Stimulated activated CD8-positive, alpha-beta memory T cell treated with anti-CD3 and anti-CD28 coated beads, Interleukin-15, amount 100 ng/mL, for 24 hours (primary cell): ENCODE measurements at places on chromosomes 1 and 21.

GRCh38 chr1:28113242-28113572 is 24.8 kb upstream of the EYA3 start:
- no peak for DNase-seq

DNA sequence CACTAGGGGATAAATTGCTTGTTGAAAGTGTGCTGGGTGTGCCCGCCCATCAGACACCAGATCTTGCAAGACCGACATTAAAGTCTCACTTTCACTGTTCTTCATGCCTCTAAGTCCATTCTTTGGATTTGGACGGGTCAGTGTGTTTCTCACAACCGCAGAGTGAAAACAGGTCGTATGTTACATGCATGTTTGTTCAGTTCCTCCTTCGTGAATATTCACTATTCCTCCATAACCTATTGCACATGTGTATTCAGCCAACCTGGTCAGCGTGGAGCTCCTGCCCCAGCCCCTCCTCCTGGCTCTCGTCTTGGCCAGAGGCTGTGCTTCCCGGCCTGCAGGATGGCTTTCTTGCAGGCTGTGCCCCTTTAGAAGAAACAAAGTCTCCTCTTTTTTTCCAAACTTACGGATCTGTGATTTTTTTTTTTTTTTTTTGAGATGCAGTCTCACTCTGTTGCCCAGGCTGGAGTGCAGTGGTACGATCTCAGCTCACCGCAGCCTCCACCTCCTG is 2.2 kb upstream of the KRTAP10-6 start:
- DNase-seq = no peak

- no peak for DNase-seq
Observed at GRCh38 chr1:85216697-85217096, 15.9 kb upstream of the SYDE2 start.

- DNase-seq = no peak
Observed at GRCh38 chr1:53644909-53645689, 93.9 kb downstream of the GLIS1 start.

DNA sequence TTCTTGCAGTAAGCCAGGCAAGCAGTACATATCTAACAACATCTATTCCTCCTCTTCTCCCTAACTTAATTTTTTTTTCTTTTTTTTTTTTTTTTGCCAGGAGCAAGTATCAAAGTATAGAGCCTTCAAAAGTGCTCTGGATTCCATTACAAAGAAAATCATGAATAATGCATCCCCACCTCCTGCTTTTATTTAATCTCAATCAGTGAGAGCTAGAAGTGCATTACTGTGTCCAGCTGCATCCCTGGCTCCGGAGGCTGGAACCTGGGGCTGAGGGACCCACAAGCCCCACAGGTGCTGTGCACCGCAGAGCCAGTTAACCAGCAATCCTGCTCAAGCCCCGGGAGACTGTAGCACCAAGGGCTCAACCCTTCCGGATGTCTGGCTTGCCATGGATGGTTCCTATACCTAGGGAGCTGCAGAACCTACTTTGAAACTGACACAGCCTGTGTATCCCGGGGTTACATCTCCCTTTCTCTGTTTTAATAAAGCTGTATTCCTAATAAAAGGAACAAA is 455.9 kb upstream of the RUNX1 start:
- DNase-seq = no peak

DNA sequence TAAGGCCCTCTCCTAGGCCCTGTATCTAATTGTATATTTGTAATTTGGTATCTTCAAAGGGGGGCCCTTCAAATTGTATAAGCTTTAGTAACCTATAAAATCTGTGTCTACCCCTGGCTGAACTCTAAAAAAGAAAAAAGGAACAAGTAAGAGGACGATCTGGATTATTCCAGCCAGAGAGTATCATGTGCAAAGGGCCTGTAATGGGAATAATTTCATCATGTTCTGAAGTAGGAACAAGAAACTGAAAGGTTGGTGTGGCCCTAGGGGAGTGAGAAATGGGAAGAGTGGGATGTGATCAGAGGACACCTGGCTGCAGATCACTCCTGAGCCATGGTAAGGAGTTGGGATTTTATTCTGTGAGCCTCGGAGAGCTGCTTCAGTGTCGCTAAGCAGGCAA is 14.7 kb downstream of the PTAFR start:
- DNase-seq = no peak

DNA sequence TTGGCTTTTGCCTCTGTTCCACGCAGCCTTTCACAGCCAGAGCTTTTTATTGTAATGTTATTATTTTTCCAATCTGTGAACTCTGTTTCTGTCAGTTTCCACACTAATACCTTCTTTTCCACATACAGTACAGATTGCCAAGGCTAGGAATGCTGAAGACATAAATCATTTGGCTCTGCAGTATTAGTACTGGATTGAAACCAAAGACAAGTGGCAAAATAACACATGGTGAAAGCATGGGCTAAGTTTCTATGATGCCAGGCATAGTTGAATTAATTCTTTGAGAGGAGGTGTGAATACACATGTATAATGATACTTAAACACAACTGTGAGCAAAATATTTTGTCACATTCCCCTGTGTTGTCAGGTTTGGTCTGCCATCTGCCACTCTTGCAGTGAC is 73.5 kb downstream of the TMEM200B start:
- no peak for DNase-seq

- no peak for DNase-seq
Observed at GRCh38 chr1:113980110-113980509, 836 bp downstream of the OLFML3 start.

GRCh38 chr1:18637511-18637960 is 6.9 kb downstream of the PAX7 start:
- DNase-seq = no peak

GRCh38 chr1:173206816-173207568 is at the start of gene TNFSF4:
TNFSF4 (minus strand) TSS chr1:173207331; CDS start chr1:173207176, 155 bp downstream.
- no peak for DNase-seq

GRCh38 chr1:6672558-6672957 is 29.1 kb downstream of the DNAJC11 start:
- DNase-seq = no peak

DNA sequence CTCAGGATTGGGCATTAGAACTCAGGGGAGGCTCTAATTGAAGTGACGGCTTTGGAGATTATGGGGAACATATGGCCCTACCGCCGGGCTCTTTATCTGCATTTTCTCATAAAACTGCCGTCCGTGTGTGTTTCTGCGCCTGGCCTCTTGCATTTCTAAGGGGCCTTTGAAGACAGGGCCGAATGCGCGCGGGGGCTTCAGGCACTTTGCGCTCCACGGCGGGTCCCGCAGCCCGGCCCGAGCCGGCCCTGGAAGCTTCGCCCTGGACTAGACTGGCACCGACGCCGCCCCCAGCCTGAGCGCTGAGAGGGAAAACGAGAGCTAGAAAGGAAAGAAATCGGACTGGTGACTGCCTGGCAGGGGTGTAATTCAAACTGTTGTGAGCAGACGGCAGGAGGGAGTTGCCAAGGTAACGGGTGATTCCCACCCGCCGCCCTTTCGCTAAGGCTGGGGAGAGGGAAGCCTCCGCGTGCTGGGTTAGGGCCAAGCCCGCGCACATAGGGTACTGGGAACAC is 120.7 kb downstream of the LMX1A start:
- DNase-seq = no peak

DNA sequence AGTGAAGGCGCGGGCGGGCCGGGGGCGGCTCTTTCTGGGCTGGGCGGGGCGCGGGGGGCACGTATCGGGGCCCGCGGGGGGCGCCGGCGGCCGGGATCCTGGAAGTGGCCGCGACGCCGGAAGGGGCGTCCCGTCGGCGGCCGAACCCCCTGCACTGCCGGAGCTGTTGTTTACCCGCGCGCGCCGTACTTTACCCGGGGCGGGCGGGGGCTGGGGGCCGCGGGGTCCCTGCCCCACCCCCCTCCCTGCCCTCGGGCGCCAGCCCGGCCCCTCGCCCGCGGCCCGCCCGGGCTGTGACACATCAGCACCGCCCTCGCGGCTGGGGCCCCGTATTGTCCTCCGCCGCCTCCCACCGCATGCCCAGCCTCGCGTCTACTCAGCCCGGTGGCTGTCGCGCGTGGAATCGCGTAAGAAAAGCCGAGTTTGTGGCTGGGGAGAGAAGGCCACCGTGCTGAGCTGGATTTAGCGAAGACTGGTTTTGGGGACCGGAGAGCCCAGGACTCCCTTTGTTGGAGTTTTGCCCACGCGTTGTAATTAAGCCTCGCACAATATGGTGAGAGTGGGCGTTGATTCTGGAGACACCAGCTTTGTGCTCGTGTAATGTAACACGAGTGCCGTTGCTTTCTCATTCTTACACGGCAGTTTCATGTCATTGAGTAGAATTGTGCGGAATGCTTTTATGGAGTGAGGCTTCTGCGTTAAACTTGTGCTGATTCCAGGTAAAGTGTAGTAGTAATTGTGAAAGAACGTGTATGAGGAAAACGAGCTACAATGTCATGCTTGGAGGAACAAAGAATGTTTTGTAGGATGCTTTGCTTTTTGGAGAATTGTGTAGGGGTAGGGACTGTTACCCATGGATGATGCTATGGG is 559 bp downstream of the BACH1 start:
- peak; percentile 39 for DNase-seq

- DNase-seq = no peak
Observed at GRCh38 chr1:51101976-51102375, at the start of gene C1orf185. C1orf185 (plus strand) TSS chr1:51102228; CDS start chr1:51102234, 6 bp downstream.

GRCh38 chr1:98480271-98480670 is 181.2 kb upstream of the SNX7 start:
- DNase-seq = no peak

GRCh38 chr1:217052626-217053025 is 329.4 kb upstream of the ESRRG start:
- no peak for DNase-seq

- no peak for DNase-seq
Observed at GRCh38 chr1:2974701-2975301, 46.5 kb upstream of the ACTRT2 start.

DNA sequence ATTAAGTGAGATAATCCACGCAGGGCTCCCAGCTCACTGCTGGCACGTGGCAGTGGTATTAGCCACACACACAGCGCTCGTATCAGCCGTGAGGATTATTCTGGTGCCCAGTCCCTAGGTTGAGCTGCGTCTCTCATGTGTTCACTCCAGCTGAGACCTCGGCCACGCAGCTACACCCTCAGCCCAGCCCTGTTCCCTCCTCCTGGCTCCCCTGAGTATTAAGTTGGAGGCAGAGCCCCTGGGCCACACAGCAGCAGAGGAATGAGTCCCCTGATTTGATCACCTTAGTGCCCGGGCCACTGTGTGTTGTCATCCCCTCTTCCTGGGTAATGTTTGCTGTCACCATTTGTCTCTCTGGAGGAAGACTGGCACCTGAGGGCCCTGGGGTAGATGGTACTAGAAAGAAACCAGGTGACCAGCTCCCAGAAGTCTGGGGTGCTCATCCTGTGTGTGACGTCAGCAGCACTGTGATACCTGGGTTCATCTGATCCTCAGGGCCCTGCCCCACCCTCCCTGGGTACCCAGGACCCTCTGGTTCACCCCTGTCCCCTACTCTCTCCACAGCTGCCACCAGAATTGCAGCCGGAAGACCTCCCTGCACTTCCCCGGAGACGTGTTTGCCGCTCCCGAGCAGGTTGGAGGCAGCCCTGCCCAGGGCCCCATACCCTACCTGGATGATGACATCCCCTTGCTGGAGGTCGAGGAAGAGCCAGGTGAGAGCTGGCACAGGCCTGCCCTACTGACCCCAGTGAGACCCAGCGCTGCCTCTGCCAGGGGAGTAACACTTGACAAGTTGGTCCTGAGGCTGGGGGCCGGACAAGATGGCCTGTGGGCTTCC is 40.1 kb downstream of the DISP3 start:
- DNase-seq = no peak

- DNase-seq = no peak
Observed at GRCh38 chr1:151934048-151934493, 24.8 kb upstream of the THEM4 start.

DNA sequence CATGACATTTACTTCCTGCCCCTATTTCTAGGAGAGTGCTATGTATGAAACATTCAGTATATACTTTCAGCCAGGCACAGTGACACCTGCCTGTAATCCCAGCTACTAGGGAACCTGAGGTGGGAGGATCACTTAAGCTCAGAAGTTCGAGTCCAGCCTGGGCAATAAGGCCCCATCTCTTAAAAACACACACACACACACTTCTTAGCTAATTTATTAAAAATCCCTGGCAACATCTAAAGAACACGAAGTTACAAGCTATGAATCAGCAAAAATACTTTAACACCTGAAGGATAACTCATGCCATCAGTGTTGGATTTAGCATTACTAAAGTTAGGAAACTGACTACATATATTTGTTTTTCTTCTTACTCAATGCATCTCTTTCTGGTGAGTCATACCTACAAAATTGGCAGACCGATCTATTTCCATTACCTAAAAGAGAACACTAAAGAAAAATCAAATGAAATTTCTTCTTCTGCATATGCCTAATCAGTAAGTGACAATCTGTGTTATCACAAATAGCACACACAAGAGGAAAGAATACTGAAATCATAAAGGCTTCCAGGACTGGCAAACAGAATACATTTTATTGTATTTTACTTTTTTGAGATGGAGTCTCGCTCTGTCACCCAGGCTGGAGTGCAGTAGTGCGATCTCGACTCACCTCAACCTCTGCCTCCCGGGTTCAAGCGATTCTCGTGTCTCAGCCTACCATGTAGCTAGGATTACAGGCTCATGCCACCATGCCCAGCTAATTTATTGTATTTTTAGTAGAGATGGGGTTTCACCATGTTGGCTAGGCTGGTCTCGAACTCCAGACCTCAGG is 41.4 kb downstream of the RNF115 start:
- DNase-seq = no peak

- DNase-seq = no peak
Observed at GRCh38 chr1:21262293-21263051, 27.8 kb downstream of the ECE1 start.

DNA sequence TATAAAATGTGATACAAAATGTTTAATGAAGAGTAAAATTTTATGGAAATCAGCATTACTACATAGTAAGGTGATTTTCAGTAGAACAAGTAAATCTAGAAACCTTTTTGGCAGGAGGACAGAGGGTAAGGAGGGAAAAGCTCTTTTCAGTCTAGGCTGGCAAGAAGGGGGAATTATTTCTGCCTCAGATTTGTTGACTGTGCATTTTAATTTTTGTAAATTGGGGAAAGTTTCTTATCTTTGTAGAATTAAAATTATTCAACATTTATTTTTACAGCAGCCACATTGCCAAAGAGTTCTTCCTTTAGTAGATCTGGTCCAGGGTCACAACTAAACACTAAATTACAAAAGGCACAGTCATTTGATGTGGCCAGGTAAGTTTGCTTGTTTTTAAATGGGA is 109.2 kb downstream of the ITSN1 start:
- DNase-seq = no peak

GRCh38 chr1:96365596-96366390 is 355.8 kb upstream of the PTBP2 start:
- no peak for DNase-seq

- no peak for DNase-seq
Observed at GRCh38 chr1:151619489-151620093, 7.7 kb downstream of the SNX27 start.

- no peak for DNase-seq
Observed at GRCh38 chr1:193799948-193800690, 613.7 kb upstream of the B3GALT2 start.

- no peak for DNase-seq
Observed at GRCh38 chr1:93350322-93350721, 4.6 kb downstream of the DR1 start.

DNA sequence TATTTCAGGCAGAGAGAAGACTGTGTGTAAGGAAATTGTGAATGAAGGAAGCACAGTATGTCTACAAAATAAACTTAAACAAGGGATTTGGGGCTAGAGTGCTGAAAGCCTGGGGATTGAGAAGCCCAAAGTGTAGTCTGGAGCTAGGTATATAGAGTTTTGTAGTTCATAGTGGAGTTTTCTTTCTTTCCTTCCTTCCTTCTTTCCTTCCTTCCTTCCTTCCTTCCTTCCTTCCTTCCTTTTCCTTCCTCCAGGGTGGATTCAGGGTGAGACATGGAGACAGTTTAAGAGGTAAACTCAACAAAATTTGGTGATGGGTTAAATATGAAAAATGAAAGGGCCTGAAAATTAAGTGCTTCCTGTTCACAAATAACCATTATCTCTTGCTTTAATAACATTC is 757.8 kb upstream of the CXADR start:
- no peak for DNase-seq
